Neural crest cell (in vitro differentiated cells): ENCODE measurements at places on chromosomes 16 and 17.

GRCh38 chr16:80208015-80208414 lies 332.8 kb upstream of the DYNLRB2 start:
- no peak for DNase-seq

- DNase-seq, result no peak
Observed at GRCh38 chr17:57755480-57756070, 10.5 kb upstream of the CCDC182 start.

DNA sequence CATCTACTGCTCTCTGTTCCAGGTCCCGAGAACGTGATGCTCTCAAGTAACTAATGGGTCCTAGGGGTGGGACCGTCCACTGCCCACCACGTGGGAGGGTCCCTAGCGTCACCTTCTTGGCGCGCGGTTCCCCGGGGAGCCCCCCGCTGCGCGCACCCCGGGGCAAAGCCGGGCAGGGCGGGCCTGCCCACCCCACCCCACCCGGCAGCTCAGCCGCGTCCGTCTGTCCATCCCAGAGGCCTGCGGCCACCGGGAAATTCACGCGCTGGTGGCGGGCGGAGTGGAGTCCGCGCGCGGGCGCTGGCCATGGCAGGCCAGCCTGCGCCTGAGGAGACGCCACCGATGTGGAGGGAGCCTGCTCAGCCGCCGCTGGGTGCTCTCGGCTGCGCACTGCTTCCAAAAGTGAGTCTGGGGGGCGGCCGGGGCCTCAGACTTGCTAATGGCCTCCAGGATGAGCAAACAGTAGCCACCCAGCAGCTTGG lies 494 bp downstream of the PRSS41 start:
- DNase-seq, result no peak

DNA sequence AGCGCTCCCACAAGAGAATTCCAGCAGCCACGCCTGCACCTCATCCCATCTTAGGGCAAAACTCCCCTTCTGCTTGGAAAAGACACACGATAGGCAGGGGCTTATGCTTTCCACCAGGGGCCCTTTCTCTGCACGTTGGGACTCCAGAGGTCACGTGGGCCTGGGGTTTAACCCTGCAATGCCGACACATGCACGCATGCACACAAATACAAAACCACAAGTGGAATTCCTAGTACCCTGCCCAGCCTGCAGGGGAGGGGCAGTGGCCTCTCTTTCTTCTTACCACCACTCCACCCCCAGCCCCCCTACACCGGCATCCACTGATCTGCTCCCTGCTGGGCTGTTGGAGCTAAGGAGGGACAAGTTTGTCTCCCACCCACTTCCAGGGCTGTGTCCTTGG lies 16.8 kb upstream of the CCDC182 start:
- no peak for DNase-seq

DNA sequence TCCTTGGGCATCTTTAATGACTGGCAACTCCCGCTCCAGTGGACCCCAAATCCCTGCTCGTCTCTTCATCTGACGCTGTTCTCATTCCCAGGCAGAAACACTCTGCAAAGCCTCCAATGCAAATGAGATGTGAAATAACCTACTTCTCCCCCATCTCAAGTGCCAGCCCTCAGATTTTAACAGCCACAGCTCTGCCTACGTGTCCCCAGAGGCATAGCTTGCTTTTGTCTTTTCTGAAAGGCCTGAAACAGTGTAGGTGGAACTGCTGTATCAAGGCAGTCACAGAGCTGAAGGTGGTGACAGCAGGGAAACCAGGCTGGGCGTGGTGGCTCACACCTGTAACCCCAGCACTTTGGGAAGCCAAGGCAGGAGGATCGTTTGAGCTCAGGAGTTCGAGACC lies 14.7 kb downstream of the RPH3AL start:
- no peak for DNase-seq

DNA sequence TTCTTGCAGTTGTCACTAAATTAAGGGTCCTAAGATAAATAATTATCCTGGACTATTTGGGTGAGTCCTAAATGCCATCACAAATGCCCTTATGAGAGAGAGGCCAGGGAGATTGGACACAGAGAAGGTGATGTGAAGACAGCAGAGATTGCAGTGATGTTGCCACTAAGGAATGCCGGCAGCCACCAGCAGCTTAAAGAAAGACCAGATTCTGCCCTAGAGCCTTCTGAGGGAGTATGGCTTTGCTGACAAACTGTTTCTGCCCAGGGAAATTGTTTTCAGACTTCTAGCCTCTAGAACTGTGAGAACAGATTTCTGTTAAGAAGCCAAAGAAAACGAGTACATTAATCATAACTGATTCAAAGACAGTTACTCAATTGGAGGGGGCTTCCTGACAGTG lies 10.0 kb upstream of the ZNF23 start:
- no peak for DNase-seq

- no peak for DNase-seq
Observed at GRCh38 chr16:10984509-10984908, 40.1 kb downstream of the CLEC16A start.

DNA sequence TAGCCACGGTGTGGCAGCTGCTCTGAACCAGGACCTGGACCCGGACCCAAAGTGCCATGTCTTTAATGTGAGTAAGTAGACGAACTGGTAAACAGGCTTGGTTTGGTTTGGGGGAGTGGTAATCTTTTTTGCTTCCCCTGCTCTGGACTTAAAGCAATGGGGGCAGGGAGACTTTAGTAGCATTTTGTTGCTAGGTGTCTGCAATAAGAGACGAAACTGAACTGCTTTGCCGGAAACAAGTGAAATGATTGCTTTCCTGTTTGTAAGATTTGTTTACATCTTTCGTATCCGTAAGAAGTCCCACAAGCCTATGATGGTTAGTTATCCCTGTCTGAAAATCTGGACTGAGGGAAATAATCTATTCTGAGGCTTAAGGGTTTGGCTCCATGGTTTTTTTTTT lies 21.5 kb downstream of the PRCD start:
- no peak for DNase-seq

GRCh38 chr16:46717692-46718091 lies 28.2 kb downstream of the ORC6 start:
- no peak for DNase-seq

- no peak for DNase-seq
Observed at GRCh38 chr17:81317961-81318605, 23.0 kb upstream of the SLC38A10 start.

- no peak for DNase-seq
Observed at GRCh38 chr16:1108299-1109252, 12.5 kb upstream of the C1QTNF8 start.

DNA sequence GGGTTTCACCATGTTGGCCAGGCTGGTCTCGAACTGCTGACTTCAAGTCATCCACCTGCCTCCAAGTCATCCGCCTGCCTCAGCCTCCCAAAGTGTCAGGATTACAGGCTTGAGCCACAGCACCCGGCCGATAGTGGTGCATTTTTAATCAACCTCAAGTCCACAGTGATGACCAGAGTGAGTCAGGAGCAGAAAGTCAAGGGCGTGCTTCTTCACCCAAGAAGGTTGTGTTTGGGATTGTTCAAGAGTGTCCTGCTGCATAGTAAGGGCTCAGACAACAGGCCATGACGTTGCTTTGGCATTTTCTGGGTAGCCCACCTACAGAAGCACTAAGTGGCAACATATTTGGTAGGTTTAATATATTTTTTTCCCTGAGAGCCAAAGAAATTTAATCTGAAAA lies 108.3 kb upstream of the FAM20A start:
- DNase-seq, result no peak

DNA sequence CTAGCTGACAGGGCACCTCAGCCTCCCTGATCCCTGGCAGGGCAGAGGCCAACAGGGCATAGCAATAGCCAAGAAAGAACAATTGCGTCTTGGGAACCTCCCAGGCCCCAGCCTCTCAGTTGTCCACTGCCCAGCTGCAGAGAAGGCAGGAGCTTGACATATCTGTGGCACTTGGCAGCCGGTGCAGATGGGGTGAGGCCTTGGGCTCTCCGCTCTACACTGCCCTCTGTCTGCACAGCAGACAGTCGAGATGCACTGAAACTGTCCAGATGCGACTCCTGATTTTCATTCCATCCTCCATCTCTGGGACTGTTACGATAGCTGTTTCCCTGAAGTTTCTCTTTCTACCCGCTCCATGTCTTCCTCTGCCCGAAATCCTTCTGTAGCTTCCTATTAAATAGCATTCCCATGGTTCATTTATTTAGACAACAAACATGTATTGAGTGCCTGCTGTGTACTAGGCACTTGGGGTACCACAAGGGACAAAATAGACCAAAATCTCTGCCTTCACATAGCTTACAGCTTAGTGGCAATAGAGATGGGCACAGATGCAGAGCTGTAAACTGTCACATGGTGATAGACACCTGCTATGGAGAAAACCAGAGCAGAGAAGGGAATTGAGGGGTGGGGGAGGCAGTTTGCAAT lies 3.3 kb downstream of the POLR3E start:
- peak; percentile 40 for DNase-seq

DNA sequence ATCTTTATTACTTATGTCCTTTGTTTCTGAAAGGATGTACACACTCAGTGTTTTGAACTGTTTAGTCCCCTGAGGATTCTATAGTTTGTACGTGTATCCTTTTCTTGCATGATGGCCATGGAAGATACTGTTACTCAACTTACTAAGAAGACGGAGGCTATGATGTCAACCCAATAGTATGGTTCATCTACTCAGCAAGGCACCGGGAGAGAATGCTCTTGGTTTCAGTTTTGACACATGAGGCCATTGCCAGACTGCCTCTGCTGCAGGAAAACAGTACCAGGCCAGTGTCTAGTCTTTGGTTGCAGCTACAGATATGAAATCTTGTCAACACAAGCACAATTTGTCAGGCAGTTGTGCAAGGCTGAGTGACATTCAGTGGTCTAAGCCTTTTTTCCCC lies 134.5 kb downstream of the MRTFB start:
- DNase-seq, result no peak

DNA sequence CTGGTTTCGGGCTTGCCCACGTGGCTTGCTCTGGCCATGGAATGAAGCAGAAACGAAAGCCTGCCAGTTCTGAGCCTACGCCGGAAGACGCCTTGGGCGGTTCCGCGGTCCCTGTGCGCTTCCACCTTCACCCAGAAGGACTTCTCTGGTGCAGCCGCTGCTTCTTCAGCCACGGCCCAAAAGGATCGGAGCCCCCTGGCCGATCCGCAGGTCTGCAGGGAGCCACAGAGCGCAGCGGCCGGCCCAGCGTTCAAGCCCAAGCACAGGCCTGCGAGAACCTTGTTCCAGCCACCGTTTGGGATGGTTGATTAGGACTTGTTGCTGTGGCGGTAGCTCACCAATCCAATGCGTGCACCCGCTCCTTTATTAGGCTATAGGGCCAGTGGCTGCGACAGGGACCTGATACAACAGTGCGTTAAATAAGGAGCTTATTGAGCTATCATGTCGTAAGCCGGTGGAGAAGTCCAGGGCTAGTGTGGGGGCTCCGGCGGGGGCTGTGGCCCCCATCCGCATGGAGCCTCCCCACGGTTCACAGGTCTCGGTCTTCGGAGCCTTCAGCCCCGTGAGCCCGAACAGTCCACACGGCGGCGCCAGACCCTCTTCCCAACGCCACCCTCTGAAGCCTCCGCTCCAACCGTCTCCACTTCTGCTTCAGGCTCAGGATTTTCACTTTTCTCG lies 10.2 kb upstream of the MPP2 start:
- DNase-seq, result no peak

DNA sequence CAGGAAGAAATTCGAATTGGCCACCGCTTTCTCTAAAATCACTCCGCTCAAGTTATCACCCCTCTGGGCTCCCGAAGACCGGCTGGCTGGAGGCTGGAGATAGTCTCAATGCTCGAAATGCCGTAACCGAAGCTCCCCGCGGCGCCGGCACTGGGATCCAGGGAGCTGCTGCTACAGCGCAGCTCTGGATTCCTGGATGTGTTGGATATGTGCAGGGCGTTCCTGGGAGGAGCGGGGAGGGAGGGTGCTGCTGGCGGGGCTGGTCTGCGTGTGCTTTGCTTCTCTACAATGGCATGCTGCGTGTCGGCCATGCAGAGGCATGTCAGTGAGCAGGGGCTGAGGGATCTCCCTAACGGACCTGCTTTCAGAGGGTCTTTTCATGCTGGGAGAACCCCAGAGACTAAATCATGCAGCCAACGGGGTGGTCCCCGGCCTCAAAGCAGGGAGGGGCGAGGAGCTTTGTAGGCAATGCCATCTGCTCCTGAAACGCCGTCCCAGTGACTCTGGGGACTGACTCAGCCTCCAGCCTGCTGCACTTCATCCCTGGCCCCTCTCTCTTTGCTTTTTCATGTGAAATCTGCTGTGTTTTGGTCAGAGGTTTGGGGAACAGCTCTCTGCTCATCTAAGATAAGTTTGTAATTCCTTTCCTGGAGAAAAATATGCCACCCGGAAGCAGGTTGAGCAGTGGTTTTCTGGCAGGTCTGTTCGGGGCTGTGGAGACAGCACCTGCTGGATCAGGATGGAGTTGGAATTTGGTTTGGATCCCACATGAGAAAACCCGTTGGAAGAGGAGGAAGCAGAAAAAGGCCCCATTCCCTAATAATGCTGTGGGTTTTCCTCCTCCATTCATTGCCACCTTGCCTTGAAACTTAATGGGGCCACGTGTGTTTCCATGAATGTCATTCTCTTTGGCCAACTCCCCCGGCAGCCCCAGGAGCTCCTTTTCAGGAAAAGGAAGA lies 311.4 kb downstream of the SEC14L1 start:
- no peak for DNase-seq

GRCh38 chr16:2005646-2006045 lies 4.0 kb downstream of the ZNF598 start:
- DNase-seq, result no peak

DNA sequence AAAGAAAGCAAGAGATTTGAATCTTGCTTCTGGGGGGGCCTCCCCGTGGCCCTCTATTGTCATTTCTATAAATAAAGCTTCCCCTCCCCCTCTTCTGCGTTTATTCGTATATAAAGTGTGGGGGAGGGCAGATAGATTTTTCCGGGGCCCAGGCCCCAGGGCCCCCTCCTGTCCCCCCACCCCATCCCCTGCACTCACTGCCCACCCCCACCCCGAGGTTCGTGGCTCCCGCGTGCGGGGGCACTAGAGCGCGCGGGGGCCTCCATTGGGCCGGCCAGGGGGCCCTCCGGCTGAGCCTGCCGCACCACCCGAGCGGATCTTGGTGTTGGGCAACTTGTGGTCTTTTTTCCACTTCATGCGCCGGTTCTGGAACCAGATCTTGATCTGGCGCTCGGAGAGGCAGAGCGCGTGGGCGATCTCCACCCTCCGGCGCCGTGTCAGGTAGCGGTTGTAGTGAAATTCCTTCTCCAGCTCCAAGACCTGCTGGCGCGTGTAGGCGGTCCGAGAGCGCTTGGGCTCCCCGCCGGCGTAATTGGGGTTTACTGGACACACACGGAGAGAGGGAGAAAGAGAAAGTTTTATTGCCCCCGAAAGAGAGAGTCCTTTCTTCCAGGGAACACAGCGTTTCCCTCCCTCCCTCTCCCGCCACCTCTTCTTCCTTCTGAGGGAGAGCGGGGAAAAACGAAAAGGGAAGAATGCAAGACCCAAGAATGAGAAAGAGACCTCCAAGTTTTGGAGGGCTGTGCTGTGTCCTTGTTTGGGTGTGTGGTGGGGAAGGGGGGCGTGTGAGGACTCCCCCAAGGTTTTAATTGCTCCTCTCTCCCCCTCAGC lies 1.5 kb downstream of the HOXB4 start:
- no peak for DNase-seq
